ENCODE measurements at places on chromosomes 1 and 21.

GRCh38 chr21:26032263-26032662, 138.3 kb downstream of the APP start:
- no peak for DNase-seq

GRCh38 chr1:224687465-224687864, 71.3 kb downstream of the CNIH3 start:
- no peak for DNase-seq

DNA sequence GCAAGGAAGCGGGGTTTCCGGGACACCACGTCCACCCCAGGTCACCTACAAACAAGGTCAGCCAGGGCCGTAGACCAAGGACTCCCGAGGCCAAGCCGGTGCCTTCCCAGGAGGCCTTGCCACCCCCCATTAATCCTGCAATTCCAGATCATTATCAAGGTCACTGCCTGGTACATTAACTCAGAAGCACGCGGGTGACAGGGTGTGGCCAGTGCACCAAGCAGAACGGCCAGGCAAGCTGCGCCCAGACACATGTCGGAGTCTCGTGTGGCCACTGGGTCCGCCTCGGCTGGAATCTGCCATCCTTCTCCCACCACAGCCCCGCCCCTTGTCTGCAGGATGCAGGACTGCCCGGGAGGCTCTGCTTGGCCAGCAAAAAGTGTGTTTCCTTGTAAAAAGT, 144.7 kb downstream of the PRDM16 start:
- no peak for DNase-seq

GRCh38 chr1:61645476-61645875, 79.5 kb downstream of the TM2D1 start:
- no peak for DNase-seq

DNA sequence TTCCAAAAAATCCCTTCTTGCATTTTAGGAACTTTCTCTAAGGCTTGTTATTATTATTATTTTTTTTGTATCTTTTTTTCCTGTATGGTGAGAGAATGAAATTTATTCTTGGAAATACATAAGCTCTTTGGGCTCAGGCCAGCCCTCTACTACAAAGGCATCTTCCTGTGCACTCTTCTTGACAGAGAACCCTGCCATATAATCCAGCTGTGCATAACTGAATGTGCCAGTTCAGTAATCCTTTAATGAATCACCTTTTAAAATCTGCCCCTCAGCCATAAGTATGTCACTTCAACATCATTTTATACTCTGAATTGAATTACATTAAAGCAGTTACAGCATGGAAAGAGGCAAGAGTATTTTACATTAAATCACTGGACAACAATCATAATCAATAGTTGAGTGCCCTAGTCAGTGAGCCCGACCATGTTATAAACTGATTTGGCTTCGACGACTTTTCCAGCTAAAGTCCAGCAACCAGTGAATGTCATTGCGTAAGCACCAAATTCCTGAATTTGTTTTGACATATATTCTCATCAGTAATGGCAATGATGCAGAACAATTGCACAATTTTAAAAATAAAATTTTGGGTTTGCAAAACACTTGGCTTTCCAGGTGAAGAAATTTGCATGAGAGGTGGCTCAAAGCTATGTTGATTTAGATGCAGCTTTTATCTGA, 59.2 kb upstream of the KCNK2 start:
- no peak for DNase-seq

GRCh38 chr1:13723810-13724209, 23.8 kb downstream of the PRDM2 start:
- no peak for DNase-seq

DNA sequence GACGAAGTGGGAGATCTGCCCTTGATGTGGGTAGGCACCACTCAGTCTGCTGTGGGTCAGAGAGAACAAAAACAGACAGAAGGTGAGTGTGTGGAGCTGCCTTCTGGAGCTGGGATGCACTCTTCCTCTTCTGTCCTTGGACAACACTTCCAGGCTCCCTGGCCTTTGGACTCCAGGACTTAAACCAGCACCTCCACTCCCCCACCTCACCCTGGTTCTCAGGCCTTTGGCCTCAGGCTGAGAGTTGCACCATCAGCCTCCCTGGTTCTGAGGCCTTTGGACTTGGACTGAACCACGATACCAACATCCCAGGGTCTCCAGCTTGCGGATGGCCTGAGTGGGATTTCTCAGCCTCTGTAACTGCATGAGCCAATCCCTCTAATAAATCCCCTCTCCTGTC, 68.1 kb upstream of the STUM start:
- no peak for DNase-seq

GRCh38 chr1:239583536-239583935, 197.2 kb downstream of the CHRM3 start:
- DNase-seq = no peak

- no peak for DNase-seq
These were observed 380.7 kb downstream of the SEC16B start for GRCh38 chr1:177589166-177589565.

DNA sequence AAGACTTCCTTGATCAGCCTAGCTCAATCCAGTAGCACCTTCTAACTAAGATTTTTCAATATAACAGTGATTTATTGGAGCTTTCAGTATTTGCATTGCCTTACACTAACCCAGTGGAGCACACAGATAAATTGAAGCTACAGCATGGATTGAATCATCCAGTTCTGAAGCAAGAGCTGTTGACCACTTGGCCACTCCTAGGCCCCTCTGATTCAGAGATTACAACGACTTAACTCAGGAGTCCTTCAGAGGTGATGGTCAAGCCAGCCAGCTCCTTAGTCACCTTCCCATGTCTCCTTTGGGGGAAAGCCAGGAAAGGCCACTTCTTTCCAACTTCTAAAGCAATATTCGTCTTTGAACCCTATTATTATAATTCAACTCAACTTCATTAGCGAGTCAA, 151.8 kb downstream of the TENT5C start:
- no peak for DNase-seq

- DNase-seq = peak; percentile 64
These were observed 19.8 kb downstream of the SPOCD1 start for GRCh38 chr1:31795801-31796621.

Measured in erythroblast (primary cell).